DMS153 (cell line): ENCODE measurements at places on chromosomes 1 and 21.

DNA sequence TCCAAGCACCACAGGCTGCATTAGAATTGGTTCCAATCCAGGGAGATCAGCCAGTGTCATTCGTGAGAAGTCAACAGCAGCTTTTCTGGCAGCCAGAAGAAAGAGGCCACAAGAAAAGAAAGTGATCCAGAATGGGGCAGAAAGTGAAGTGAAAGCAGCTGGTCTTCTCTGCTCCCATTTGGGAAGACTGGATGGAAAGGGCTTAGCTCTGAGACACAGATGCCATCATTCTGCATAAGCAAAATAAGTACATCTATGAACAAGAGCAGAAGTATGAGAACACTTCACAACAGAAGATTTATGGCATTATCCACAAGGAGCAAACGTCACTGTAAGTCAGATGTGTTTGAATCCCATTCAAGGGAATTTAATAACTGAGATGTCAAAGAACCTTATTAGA is 326.5 kb upstream of the ESRRG start:
- DNase-seq: no peak

GRCh38 chr21:32182449-32182848 is 96.4 kb downstream of the MIS18A start:
- no peak for DNase-seq

DNA sequence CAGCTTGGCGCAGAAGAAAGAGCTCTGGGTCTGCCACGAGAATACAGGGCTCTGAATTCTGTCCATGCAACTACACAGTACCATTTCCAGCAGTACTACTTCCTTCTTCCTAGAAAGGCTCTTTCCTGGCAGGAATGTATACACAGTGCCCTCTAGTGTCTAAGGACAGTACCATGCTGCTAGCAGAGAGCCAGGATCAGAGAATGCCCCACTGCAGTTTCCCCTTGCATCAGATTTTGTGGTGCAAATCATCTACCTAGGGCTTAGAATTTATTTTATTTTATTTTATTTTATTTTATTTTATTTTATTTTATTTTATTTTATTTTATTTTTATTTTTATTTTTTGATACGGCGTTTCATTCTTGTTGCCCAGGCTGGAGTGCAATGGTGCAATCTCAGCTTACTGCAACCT is 50.8 kb downstream of the PAX7 start:
- peak; percentile 3 for DNase-seq

- DNase-seq: no peak
Measured at GRCh38 chr1:173347282-173347818, 129.8 kb upstream of the PRDX6 start.

- no peak for DNase-seq
Measured at GRCh38 chr1:235399661-235400060, 32.4 kb downstream of the TBCE start.

- DNase-seq: no peak
Measured at GRCh38 chr1:23627069-23627735, 64.4 kb upstream of the RPL11 start.

DNA sequence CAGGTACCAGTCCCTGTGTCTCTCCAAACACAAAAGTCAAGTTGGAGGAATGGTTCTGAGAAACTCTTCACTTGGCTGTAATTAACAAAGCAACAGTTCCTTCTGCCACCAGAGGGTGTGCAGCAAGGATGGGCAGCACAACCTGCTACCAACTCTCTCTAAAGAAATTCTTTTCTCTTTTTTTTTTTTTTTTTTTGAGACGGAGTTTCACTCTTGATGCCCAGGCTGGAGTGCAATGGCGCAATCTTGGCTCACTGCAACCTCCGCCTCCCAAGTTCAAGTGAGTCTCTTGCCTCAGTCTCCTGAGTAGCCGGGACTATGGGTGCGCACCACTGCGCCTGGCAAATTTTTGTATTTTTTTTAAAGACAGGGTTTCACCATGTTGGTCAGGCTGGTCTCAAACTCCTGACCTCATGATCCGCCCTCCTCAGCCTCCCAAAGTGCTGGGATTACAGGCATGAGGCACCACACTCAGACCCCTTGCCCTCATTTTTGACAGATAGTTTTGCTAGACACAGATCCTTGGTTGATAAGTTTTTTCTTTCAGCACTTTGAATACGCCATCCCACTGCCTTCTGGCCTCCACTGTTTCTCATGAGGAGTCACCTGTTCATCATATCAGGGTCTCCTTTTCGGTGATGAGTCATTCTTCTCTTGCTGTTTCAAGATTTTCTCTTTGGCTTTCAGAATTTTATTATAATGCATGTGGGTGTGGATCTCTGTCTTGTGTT is 12.1 kb upstream of the DEGS1 start:
- DNase-seq: no peak

GRCh38 chr1:23792151-23792945 is 1.4 kb downstream of the LYPLA2 start:
- DNase-seq: no peak

DNA sequence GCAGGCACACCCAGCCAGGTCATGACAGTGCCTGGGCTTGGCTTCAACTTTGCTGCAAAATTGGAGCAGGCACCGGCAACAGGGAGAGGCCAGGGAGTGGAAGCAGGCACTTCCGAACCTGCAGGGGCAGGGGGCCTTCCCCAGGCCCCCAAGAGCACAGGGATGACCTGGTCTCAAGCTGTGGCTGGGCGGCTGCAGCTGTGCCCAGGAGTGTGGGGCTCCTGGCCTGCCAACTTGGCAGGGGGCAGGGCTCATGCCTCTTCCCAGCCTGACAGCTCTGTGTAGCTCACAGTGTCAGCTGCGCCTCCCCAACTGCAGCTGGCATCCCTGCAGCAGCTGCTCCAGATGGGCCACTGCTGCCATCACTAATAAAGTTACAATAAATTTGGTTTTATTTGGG is 51.5 kb upstream of the SCYL3 start:
- DNase-seq: no peak

DNA sequence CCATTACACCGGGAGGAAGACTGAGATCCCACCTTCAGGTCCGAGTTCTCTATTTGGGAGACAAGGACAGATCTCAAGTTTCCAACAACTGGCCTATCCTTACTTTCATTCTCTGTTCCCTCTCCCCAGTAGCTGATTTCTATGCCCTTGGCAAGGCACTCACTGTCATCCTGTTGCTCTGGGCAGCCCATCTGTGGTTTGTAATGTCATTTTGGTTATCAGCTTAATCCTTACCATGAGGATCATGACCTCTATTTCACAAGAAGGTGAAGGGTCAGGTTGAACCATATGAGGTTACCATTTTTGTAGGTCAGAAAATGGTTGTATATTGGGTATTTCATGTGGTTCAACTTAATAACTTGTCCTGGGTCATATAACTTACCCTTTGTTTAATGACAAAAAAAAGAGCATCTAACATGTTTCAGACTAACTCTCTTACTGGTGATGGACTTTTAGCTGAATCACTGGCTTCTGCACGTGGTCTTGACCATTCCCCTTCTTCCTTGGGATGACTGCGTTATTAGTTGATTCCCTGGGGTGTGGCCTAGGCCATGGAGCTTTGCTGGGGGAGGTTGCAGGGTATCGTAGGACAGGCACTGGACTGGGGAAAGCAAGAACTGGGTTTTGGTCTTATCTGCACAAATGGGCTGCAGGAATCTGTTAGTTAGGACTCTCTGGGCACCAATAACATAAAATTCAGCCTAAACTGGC is 120.2 kb downstream of the ACTL8 start:
- DNase-seq: no peak

- DNase-seq: peak; percentile 26
Measured at GRCh38 chr1:6646499-6647148, 22.0 kb downstream of the THAP3 start.

DNA sequence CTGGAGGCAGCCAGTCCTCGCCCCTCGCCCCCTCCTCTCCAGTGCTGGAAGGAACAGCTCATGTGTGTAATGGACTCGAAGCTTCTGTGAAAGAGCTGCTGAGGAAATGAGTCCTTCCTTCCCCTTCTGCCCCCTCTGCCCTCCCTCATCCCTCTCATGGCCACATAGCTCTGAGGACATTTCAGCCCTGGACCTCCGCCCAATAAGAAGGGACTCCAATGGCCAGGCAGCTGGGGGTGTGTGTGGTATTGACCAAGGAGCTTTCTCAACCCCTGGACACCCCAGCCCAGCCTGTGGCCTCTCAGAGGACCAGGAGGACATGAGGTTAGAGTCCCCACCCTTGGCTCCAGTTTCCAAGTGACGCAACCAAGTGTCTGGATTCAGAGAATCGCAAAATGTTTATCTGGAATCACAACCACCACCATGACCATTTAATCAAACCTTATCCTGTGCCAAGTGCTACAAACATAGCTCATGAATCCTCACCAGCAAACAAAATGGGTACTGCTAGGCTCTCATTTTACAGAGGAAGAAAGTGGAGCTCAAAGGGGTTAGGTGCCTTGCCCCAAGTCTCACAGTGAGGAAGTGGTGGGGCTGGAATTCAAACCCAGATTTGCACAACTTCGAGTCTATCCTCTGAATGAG is 47.8 kb upstream of the ECE1 start:
- DNase-seq: no peak

DNA sequence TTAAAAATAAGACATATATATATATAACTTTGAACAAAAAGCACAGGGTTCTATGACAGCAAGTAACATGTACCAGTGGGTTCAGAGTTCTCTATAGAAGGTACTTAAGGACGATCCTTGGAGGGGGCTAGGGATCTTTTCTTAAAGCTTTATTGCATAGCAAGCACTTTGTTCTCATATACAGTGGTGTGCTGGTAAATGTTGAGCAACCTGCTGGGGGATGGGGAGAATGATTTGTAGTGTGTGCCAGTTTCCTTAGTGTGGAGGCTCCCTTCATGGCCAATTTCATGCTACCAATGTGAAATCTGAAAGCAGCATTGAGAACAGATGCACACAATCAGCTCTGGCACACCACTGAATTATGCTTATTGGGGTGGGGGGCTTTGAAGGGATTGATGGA is 69.5 kb upstream of the NFASC start:
- DNase-seq: no peak

DNA sequence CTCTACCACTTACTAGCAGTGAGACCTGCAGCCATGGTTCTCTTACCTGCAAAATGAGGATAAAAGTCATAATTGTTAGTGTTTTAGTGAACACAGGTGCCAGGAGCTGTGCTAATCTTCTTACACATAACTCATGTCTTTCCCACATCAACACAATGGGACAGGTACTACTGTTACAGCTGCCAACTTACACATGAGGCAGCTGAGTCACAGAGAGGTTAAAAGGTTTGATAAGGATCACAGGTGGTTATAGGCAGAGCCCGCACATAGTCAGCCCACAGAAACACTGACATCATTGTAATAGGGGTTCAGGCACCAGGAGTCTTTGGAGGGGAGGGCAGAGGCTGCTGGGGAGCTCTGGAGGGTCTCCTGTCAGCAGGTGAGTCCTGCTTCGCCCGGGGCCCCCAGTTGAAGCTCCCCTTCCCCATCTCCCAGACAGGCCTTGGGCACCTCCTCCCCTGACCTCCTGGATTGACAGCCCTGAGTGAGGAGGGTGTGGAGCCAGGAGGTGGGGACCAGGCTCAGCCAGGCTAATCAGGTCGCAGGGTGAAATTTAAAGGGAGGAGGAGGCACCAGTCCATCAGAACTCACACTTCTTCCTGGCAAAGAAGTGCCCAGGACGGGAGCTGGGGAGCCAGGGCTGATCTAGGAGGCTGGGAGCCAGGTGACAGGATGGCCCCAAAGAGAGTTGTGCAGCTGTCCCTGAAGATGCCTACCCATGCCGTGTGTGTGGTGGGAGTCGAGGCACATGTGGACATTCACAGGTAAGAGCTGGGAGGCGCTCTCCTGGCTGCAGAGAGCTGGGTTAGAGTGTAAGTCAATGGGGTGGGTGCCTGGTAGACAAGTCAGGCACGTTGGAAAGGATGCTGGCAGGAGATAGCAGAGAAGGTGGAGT is at the start of gene PADI1:
Gene PADI1 (plus strand): TSS at position 583 of the 895 bp plus-strand sequence. CDS start 90 bp downstream, at position 673.
- no peak for DNase-seq

- DNase-seq: no peak
Measured at GRCh38 chr1:5617179-5617520, 375.1 kb downstream of the NPHP4 start.

DNA sequence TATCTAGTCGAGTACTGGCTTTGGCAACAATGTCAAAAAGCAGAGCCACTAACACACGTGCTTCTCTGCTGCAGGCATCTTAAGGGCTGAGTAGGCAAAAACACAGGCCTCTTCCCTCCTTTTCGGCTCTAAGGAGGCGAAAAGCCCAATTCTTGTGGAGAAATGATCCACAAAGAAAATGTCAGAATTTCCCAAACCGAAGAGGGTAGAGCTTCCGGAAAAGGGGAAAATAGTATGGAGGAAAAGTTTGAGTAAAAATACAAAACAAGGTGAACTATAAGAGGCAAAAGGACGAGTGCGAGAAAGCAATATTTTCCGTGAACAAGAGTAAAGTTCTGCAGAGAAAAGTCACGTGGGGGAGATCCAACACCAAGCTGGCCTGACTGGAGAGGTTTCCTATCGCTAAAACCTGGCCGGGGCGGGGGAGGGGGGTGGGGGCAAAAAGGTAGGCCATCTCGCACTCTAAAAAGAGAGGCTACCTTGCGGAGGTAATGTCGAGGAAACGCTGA is 551 bp downstream of the ZRANB2 start:
- DNase-seq: no peak

GRCh38 chr1:154895798-154896197 is 25.7 kb upstream of the KCNN3 start:
- DNase-seq: no peak

GRCh38 chr1:240312872-240313271 is 221.2 kb downstream of the FMN2 start:
- no peak for DNase-seq

GRCh38 chr1:84606977-84607376 is 32.7 kb upstream of the CTBS start:
- DNase-seq: no peak

GRCh38 chr1:41314376-41315145 is 46.7 kb upstream of the FOXO6 start:
- no peak for DNase-seq

GRCh38 chr1:64984106-64984505 is 17.8 kb upstream of the JAK1 start:
- no peak for DNase-seq

- DNase-seq: no peak
Measured at GRCh38 chr1:224545571-224545970, 70.5 kb upstream of the CNIH3 start.

DNA sequence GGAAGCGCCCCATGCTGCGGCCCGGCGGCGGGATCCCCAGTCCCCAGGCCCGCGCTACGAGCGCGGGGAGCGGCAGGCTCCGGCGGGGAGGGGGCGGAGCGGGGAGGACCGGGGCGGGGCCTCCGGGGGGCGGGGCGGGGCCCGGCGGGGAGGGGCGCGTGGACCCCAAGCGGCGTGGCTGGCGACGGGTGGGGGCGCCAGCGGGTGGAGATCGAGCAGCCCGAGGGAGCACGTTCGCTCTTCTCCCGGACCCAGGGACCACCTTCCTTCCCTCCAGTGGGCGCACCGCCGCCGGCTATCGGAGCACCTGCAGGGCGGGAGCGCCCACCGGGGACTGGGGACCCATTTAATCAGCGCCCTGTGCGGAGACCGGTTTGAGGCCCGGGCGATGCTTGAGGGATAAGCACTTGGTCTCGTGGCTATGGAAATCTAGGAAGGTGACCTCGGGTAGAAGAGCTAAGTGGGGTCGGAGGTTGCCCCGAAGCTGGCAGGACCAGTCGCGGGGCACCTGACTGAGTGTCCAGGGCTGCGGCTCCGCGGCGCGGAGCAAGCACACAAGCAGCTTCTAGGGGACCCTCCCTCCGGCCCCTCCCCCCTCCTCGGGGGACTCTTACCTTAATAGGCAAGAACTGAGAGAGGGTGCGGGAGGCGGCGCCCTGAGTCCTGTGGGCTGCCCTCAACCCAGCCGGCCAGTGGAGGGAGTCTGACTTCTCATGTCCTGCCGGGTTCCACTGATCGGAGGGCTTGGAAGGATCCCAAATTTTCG is at the start of gene TSPAN2:
Gene TSPAN2 (minus strand): TSS at position 84 of the 766 bp plus-strand sequence. CDS start 71 bp downstream, at position 13.
- DNase-seq: peak; percentile 43
